ENCODE measurements at places on chromosomes 1 and 21.

GRCh38 chr1:235021321-235021720 is 107.3 kb downstream of the TOMM20 start:
- DNase-seq = no peak

DNA sequence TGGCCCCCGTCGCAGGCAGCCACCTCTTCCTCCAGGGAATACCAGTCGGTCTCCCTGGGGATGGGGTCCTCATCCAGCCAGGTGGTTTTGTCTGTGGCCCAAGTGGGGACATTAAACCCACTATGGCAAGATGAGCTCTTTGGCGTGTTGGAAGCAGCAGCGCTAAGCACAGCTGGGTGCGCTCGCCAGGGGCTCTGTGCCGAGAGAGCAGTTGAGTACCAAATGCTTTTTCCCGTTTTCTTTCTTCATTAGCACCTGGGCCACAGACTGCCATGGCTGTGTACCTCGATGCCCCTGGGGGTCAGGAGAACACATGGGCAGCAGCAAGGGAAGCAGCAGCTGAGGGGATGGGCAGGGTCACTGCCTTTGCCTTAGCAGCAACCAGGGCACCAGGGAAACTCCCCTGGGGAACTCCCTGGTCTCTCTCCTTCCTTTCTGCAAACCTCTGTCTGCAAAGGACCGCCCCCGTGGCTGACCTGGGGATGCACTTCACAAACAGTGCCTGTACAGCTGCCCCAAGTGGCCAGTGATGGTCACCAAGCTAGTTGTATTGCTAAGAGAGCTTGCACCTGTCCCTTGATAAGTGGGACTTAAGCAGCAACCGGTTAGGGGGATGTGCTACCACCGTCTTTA is 31.1 kb downstream of the EDARADD start:
- DNase-seq = no peak

- DNase-seq = no peak
Measured at GRCh38 chr1:68230901-68231626, 1.3 kb downstream of the WLS start.

- no peak for DNase-seq
Measured at GRCh38 chr1:11481019-11481418, 2.1 kb downstream of the DISP3 start.

- DNase-seq = no peak
Measured at GRCh38 chr1:179591253-179591591, 410 bp upstream of the TDRD5 start.

DNA sequence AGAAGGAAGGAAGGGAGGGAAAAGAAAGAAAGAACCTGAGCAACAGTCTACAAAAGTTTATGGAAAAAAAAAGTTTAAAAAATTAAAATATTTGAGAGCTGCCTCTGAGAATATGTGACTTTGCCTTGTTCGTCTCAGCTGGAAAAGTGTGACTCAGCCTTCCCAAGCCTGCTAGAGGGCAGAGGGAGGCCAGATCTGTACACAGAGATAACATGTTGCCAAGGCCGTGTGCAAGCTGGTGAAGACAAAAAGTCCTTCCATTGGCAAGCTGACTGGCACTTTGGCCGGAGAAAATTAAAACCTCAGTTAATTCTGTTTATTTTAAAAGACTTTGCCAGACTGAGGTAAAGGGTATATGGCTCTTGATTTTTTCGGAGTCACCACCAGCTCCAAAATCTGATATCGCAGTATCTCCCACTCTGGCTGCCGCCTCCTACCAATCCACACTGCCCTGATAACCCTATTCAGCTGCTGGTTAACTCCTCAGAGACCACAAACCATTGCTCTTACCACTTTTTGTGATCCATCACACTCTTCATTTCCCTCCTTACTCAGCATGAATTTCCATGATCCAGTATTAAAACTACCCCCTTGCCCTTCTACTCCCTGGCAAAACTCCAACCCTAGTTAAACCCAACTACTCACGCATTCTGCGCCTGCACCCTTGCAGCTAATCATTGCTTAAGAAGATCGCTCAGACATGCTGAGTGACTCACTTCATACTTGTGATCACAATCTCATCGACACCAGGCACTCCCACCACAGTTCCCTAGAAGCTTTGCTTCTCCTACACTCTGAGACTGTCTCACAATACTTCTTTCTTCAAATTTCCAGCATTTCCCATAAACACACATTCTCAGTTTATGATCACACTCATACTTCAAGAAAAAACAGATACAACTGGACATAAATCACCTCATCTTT is 5.7 kb upstream of the PPP1R15B start:
- peak; percentile 98 for DNase-seq

- peak; percentile 60 for DNase-seq
Measured at GRCh38 chr1:162861101-162861500, at the start of gene CCDC190. TSS of gene CCDC190 (minus strand) at chr1:162861175. CDS start at chr1:162859646, 1,529 bp downstream.

GRCh38 chr1:99768524-99769245 is 2.2 kb upstream of the FRRS1 start:
- DNase-seq = no peak

GRCh38 chr21:26120828-26121227 is 49.7 kb downstream of the APP start:
- peak; percentile 58 for DNase-seq

DNA sequence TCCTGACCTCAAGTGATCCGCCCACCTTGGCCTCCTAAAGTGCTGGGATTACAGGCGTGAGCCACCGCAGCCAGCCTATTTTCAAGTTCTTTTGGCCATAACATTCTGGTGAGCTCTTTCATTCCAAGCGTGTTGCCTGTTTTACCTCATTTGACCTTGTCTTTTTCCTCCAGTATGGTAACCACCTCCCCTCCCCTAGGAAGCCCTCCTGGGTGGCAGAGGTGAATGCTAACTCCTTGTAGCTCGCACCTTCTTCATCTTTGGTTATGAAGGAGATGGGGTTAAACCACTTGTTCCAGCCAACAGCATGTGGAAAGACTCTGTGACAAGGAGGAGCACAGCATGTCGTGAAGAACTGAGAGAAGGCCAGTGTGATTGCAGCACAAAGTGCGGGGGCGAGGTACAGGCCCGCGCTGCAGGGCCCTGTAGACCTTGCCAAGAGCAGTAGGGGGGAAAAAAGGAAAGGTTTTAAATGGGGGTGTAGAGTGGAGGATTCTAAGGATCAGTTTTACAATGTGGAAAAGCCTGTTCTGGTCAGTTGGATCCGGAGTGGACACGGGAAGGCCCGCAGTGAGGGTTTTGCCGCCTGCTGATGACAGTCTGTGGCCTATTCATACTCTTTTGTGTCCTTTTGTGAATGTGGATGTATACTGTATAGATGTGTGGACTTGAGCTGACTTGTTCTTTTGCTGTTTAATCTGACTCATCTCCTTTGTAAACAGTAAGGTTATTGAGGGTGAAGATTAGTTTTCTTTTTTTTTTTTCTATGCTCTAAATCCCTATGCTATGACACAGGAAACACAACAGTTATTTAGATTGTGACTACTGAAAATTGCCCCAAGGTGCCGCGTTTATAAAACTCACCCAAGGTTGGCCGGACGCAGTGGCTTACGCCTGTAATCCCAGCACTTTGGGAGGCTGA is 7.5 kb upstream of the ZNF436 start:
- DNase-seq = peak; percentile 85

- DNase-seq = no peak
Measured at GRCh38 chr1:217133092-217133491, 409.9 kb upstream of the ESRRG start.

- DNase-seq = no peak
Measured at GRCh38 chr21:42666925-42667324, 13.5 kb downstream of the PDE9A start.

DNA sequence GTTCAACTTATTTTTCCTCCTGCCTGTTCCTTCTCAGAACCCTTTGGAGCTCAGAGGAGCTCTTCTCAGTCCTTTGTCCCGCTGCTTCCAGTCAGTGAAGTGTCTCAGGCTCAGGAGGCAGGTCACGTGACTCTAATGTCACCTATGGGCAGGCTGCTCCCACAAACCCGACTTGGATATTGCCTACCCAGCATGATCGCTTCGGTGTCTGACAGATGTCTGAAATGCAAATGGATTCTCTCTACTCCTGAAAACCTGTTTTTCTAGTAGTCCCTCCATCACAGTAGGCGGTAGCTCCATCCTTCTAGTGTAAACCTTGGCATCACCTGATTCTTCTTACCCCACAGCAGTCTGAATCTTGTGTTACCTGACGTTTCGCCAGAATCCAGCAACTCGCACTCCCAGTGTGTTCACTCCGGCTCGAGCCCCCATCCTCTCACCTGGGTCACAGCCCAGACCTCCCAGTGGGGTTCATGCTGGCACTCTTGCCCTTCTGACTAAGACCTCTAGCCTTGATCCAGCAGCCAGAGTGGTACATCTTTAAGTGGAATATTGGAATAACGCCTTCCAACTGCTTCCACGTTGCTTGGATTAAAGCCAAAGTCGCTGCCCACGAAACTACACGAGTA is 5.4 kb downstream of the PADI6 start:
- DNase-seq = no peak

- DNase-seq = peak; percentile 47
Measured at GRCh38 chr1:87278825-87279535, 49.7 kb upstream of the LMO4 start.

- DNase-seq = no peak
Measured at GRCh38 chr1:167184081-167184480, 36.6 kb upstream of the POU2F1 start.

GRCh38 chr1:1086911-1087341 is 12.8 kb upstream of the RNF223 start:
- no peak for DNase-seq

DNA sequence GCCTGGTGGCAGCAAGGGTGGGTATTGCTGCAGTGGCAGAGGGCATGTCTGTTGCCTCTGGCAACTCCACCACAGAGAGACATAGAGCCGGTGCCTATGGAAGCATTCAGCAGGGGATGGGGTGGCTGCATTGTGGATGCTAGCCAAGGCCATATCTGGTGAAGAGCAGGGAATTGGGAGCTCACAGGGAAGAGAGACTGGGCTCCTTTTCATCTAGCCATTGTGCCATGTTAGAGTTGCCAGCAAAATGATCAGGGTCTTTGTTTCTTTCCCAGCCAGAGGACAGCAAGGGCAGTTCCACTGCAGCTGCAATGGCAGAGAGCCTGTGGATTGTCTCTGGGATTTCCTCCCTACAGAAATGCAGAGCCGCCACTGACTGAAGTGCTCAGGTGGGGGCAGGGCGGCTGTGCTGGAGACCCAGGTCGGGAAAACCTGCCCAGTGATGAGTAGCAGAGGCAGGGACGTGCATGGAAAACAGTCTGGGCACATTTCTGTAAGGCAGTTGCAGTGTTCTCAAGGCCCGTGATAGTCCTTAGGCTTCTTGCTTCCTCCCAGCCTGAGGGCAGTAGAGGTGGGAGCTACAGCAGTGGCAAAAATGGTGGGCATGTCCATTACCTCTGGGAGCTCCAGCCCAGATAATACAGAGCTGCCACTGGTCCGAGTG is 40.2 kb upstream of the CYP4X1 start:
- DNase-seq = no peak

GRCh38 chr1:171344473-171344820 is 30.5 kb downstream of the FMO4 start:
- no peak for DNase-seq

GRCh38 chr1:86849756-86850155 is 64.2 kb downstream of the SELENOF start:
- no peak for DNase-seq

DNA sequence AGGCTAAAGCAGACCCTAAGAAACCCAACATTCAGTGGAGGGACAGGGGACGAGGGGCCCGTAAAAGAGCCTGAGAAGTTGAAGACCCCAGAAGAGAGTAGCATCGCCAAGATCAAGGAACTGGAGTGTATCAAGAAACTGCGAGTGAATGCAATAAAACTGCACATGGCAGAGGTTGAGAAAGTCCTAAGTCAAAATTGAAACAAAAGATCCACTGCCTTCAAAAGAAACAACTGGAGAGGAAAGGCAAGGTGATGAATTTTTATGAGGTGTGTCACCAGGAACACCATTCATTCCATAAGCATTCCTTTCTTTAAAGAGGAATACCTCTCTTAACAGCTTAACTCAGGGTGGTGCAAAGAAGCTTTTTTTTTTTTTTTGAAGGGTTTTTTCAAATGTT is 38.3 kb upstream of the ADORA3 start:
- DNase-seq = peak; percentile 48

DNA sequence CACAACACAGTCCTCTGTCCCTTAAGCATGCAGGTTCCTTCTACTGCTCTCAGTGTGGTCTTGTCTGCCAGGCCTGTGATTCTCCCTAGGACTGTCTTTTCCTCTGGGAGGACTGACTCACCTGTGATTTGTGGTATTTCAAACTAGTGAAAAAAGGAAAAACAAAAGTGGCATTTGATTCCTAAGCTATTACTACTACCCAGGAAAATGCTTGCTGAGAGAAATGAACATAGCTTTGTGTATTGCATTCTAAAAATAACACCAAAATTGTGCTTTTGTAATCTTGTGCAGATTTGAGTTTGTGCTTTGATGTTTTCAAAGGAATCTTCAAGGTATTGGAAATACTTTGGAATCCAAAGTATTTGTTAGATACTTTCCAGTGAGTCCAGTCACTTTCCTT is 57.0 kb downstream of the GPR161 start:
- DNase-seq = peak; percentile 81

DNA sequence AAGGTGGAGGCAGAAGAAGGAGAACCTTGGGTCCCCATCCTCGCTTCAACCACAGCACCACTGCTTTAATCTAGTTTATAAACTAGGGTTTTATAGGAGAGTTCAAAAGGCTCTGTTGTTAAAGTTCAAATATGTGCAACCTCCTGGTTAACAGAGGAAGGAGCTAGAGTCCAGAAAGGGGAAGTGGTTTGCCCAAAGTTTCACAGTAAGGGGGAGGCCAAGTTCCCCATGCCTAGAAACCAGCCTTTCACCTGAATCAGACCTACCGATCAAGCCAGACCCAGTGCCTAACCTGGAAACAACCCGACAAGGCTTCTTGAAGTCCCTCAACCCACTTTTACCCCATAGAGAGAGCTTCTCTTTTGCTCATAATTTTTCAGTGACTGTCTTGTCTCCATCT is 106.5 kb downstream of the PLPP3 start:
- no peak for DNase-seq

GRCh38 chr1:219179293-219179692 is 5.6 kb downstream of the LYPLAL1 start:
- DNase-seq = peak; percentile 63

GRCh38 chr1:161706113-161706481 is 932 bp upstream of the FCRLA start:
- peak; percentile 82 for DNase-seq

- no peak for DNase-seq
Measured at GRCh38 chr1:213423605-213424004, 372.6 kb downstream of the RPS6KC1 start.

DNA sequence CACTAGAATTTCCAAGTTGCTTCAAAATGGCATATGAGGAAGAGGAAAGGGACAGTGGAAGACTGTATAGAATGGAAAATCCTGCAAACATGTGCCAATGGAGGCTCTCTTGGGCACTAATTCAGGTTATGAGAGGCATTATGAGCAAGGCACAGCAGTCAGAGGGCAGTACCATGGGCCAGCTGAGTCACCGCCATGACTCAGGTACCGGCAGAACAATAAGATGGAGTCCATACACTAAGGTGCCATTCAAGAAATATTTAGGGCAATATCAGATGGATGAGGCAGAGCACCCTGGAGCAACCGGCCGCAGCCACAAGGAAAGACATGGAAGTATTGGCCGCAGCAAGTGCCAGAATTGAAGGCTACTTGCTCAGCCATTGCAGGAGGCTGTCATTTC is 25.6 kb upstream of the VAV3 start:
- no peak for DNase-seq
